ENCODE measurements at places on chromosomes 12 and 14.

GRCh38 chr12:84825149-84825548 lies 87.5 kb downstream of the SLC6A15 start:
- DNase-seq: no peak

- no peak for DNase-seq
Observed at GRCh38 chr12:5173511-5174011, 129.9 kb downstream of the KCNA5 start.

DNA sequence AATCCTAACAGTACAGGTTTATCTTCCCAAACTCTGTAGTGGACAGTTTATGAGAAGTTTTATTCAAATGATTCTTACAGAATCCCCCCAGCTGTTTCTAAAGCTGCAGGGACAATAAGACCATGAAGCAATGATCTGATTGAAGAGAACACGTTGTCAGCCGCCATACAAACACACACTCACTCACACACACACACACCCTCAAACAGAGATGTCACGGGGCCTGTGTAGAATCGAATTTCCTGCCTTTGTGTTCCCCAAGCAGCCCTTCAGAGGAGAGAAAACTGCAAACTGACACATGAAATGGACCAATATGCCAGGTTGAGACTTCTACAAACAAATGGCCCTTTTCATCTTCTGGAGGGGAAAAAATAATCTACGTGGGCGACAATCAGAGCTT lies 80.5 kb upstream of the TBX3 start:
- DNase-seq: no peak

- DNase-seq: no peak
Observed at GRCh38 chr12:53267306-53267998, 647 bp upstream of the ESPL1 start.

GRCh38 chr12:25200703-25201102 lies 5.7 kb downstream of the ETFRF1 start:
- no peak for DNase-seq

- no peak for DNase-seq
Observed at GRCh38 chr12:26520109-26520508, 312.9 kb downstream of the ITPR2 start.

Measured in left hindlimb (tissue), 1 donor.